Motor neuron (in vitro differentiated cells): ENCODE measurements at places on chromosomes 7 and 10. TPM values are rescaled to one million over a fixed set of nuclear protein-coding genes. Genes with fewer than 3 reads are reported as not detected.

DNA sequence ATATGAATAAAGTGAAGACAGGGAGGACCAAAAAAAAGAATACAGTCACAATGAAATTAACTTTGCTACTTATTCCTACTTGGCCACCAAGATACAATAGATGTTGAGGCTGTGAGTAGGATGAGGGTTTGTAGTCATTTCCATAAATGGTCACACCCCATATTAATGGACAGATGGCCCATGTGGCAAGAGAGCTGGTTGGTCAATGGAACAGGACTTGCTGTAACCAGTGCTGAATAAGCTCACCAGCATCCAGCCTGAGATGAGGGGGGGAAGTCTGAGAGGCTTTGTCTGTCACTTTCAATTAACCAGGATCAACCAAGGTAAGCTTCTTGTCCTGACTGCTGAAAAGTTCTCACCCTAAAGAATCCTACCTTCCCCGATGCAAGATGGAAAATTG, 130.4 kb upstream of the KCNMA1 start:
- no peak for ATAC-seq

DNA sequence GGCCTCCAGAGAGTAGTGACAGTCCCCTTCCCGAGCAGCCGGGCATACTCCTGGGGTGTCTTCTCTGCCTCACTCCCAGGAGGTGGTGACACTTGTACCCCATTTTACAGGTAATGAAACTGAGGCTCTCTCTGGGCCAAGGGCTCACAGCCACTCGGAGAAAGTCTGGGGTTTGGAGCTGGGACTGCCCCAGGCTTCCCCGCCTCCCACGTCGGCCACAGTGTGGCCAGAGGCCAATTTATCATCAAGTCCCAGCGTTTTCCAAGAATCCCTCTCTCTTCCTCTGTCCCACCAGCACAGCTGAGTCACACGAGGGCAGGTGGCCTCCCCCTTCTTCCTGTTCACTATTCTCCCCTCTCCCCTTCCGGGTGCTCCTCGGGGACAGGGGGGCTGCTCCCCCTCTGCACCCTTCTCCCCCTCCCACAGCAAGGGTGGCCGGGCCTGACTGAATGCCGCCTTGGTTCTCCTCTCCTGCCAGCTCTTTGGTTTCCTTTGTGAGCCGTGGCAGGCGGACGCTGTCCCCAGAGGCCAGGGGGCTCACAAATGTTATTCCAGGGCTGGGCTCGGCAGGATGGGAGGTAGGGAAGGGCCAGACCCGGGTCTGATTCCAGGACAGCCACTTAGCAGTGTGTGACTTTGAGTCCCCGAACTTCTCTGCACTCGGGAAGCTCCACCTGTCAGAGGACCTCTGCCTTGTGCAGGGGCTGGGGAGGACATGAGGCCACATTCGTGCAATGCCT, 17.7 kb downstream of the CLIP2 start:
- peak; percentile 92 for ATAC-seq

The MYO1G gene
- 0.37 and 0.43 TPM in 2 replicates for total RNA-seq

The SEC61A2 gene
- total RNA-seq, result 28.3 and 28.8 TPM in 2 replicates

- no peak for ATAC-seq
These were observed 17.9 kb upstream of the TIAL1 start for GRCh38 chr10:119614686-119615085.

The UCN3 gene
- total RNA-seq, result 1.1 TPM in 1 of 2 replicates, not detected in the other

The LSM8 gene
- total RNA-seq, result 36.8 and 41.1 TPM in 2 replicates

DNA sequence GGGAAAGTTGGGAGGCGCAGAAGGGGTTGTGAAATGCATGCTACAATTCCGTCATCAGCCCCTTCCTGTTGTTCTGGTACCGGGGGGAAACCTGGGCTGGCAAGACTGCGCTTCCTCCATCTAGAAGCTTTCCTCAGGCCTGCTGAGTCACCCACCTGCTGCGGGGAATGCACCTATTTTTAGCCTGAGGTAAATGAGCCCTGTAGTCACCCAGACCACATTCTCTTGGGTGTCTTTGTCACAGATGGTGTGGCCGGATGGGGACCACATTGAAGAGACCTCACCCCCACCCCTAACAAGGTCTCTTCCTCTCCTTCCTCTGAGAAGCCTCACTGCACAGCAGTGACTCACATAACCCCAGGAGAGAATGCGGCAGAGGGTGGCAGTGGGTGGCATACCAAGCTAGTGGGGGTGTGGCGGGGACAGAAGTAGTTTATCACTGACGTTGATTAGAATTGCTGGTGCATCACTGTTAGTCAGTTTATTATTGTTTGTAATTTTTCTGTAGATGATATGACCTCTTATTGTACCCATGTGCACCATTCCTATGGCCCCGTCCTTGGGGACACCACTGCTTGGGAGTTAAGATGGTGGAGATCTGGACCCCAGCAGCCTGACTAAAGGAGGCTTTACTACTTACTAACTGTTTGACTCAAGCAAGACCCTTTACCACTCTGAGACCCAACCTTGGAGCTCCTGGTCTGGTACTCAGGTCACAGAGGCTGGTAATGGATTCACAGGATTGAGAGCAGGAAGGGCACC, 83.0 kb upstream of the DUSP5 start:
- ATAC-seq, result peak; percentile 39

The ACHE gene
- 16.8 and 23.4 TPM in 2 replicates for total RNA-seq

The AS3MT gene
- total RNA-seq, result 4.9 and 5.9 TPM in 2 replicates

GRCh38 chr7:87038993-87039690, 20.3 kb downstream of the ELAPOR2 start:
- peak; percentile 21 for ATAC-seq

DNA sequence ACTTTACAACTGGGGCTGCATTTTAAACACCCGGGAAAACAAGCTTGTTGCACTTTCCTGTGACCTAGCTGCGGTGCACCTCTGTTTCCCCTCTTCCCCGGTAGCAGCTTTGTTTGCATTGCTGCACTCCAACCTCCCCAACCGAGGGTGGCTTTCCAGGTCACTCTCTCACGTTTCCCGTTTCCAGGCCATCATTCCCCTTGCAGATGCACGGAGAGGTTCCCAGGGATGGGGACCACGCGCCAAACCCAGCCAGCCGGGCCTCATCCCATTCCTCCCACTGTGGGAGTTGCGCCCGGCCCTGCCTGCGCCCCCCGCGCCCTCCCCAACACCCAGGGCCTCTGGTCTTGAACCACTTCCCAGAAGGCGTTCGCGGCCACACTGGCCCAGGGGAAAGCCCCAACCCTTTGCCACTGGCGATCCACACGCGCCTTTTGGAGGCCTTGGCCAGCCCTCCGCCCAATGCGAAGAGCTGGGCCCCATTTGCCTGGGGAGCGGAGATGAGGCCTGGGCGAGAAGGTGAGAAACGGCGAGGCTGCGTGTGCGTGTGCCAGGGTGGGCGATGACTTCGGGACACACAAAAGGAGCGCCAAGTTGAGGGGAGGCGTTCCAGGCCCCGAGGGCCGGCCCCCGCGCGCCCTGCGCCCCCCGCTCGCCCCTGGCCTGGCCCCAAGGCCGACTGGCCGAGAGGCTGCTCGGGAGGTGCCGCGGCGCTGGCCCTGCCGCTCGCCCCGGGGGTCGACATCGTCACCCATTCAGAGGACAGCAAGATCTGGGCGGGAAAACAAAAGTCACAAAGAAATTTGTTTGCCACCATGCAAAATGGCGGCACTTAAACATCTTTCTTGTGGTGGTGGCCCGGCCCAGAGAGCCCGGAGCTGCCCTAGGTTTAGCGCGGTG, 15.9 kb downstream of the SKIDA1 start:
- peak; percentile 29 for ATAC-seq

- no peak for ATAC-seq
These were observed 100.1 kb downstream of the OTUD1 start for GRCh38 chr10:23538968-23539367.

The CDCA7L gene
- total RNA-seq, result 13.0 and 13.6 TPM in 2 replicates

DNA sequence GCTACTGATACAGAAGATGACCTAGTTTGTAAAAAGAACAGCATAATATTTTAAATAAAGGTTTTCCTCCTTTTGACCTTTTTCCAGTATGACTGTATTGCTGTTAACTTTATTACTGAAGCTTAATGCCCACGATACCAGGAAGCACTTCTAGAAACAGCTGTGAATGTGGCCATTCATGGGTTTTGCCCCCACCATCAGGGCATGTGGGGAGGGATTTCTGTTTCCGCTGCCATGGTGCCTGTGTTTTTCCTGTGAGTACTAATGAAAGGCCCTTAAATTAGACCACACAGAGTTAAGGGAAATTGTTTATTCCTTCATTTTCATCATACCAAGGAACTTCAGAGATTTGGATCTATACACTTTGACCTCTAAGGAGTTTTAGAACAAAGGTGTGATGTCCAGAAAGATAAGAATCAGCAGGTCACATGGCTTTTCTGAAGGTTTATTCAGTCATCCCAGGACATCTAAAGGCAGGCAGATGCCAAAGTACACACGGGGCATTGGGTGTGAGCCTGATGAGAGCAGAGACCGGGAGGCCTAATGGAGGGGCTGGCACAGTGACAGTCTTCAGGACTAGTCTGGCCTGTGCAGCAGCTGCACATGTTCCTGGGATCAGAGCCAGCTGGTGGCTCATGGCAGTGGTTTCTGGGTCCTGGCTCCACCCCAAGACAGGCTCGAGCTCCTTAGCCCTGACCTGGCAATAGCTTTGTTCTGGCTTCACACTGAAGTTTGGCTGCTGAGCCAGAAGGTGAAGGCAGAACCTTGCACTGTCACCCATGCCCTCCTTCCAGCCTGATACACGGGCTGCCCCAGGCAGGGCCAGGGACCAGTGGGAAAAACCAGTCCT, 190.9 kb downstream of the REEP3 start:
- ATAC-seq, result peak; percentile 39

DNA sequence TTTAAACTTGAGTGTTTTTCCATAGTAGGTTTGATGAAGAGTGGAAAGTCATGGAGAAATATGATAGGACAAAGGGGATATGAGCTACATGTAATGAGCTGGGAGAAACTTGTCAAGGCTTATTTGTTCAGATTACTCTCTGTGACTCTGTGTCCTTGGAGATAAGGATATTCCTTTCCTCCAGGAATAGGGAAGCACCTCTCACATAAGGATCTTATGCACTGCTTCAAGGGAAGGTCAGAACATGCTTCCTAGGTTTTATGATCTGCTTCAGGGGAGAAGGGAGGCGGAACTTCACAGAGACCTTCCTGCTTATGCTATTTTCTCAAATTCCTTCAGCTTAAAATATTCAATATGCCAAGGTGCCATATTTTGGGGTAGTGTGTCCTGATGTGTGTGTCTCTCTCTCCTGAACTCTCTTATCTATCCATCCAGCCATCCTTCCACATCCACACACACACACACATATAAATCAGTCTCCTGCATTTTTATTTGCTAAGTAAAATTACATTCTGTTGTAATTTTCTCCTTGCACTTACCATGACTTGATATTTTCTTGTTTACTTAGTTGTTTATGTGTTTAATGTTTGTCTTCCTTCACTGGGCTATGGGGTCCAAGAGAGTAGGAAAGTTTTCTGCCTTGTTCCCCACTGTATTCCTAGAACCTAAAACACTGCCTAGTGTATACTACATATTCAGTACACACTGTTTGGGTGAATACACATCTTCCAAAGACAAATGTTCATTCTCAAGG, 26.4 kb downstream of the ARL4A start:
- ATAC-seq, result no peak

GRCh38 chr10:1626410-1626809, 110.9 kb downstream of the ADARB2 start:
- no peak for ATAC-seq

- ATAC-seq, result no peak
These were observed 3.5 kb downstream of the MDFIC start for GRCh38 chr7:114925434-114925833.

DNA sequence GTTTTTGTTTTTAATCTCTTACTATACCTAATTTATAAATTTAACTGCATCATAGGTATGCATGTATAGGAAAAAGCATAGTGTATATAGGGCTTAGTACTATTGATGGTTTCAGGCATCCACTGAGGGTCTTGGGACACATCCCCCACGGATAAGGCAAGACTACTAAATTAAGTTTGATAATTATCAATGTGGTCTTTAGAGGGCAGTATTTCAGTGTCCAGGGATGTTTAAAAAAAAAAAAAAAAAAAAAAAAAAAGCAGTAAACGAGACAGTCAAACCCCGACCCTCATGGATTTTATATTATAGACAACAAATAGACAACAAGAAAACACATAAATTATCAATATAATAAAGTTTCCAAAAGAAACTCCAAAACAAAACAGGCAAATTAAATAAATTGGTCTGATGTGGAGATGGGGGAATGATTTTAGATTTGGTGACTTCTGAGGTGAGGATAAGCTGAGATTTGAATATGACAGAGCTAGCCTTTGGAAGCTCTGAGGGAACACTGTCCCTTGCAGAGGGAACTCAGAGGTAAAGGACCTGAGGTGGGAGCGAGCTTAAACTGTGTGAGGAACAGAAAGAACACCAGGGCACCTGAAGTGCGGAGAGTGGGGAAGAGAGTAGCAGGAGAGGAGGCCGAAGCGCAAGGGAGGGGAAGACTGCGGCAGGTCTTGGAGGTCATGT, 14.8 kb downstream of the ACSM6 start:
- no peak for ATAC-seq

- no peak for ATAC-seq
These were observed 561.7 kb downstream of the GATA3 start for GRCh38 chr10:8616166-8616565.

The PIP gene
- not detected in 2 replicates for total RNA-seq
